Activated naive CD8-positive, alpha-beta T cell treated with anti-CD3 and anti-CD28 coated beads, Interleukin-2, amount 10 ng/mL, durations not matched to agents 7 days and 5 days (primary cell): ENCODE measurements at places on chromosomes 16 and 17.
A peak's percentile ranks its signal among the peaks of the same experiment; 100 is the strongest.

GRCh38 chr17:10772425-10773380 lies 31.2 kb downstream of the TMEM238L start:
- no peaks in the 10 kb centered on the region for H3K36me3 ChIP-seq
- peaks cover 3% of the 10 kb centered on the region for H3K27me3 ChIP-seq
- no peak overlapping the region for H3K4me3 ChIP-seq
- DNase-seq: no peak
- peaks cover 4% of the 10 kb centered on the region for H3K4me1 ChIP-seq

DNA sequence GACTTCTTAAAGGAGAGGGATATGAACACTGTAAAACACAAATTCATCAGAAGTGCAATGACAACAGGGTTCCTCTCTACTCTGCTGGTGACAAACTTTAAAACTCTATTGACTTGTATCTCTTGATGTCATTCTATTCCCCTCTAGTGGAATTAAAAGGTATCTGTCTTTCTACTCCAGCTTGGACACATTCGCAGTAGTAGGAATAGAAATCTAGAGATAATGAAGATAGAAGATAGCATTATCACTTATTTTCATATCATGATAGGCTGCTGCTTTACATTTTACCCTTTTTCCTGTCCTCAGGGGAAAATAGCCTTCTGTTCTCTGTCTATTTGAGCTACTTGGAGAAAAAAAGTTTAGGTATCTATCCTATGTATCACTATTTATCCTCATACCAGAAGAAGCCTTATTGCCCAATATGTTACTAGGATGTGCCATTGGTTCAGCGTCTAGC lies 209.6 kb upstream of the CACNG5 start:
- no peak overlapping the region for H3K4me3 ChIP-seq
- no peak overlapping the region for H3K27ac ChIP-seq
- no peaks in the 10 kb centered on the region for H3K27me3 ChIP-seq
- H3K36me3 ChIP-seq: peaks cover 15% of the 10 kb centered on the region

GRCh38 chr16:78461087-78461486 lies 361.6 kb downstream of the WWOX start:
- no peak for DNase-seq
- H3K4me3 ChIP-seq: no peak overlapping the region
- no peaks in the 10 kb centered on the region for H3K4me1 ChIP-seq
- H3K36me3 ChIP-seq: peaks cover 5% of the 10 kb centered on the region

GRCh38 chr16:68385371-68385770 lies 62.9 kb downstream of the SMPD3 start:
- H3K4me1 ChIP-seq: peaks cover 5% of the 10 kb centered on the region
- no peak for DNase-seq
- no peaks in the 10 kb centered on the region for H3K36me3 ChIP-seq
- H3K27me3 ChIP-seq: peaks cover 16% of the 10 kb centered on the region

DNA sequence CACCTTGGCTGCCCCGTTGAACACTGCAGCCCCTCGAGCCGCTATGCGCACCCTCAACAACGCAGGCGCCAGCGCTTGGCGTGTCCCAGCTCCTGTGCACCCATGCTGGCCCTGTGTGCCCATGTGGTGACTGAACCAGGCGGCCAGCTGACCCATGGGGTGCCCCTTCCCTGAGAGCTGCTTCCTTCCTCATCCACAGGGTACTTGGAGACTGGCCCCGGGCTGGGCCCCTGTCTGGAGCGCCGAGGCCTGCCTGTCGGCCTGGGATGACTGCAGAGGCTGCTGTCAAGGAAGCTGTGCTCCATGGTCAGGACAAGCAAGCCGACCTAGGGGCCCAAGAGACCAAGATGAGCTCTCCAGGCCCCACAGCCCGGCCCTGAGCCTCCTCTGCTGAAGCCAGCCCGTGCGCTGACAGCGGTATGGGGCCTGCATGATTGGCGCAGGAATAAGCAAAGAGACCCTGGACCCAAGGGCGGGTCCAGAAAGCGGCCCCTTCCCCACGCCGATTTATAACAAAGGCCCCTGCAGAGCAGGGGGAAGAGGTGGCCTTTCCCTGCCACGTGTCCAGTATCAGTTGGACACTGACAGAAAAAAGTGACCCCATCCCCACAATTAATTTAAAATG lies 21.6 kb upstream of the BAHCC1 start:
- H3K27ac ChIP-seq: no peak overlapping the region
- H3K4me3 ChIP-seq: no peak overlapping the region
- H3K27me3 ChIP-seq: no peaks in the 10 kb centered on the region
- no peaks in the 10 kb centered on the region for H3K4me1 ChIP-seq
- DNase-seq: no peak
- no peaks in the 10 kb centered on the region for H3K36me3 ChIP-seq

DNA sequence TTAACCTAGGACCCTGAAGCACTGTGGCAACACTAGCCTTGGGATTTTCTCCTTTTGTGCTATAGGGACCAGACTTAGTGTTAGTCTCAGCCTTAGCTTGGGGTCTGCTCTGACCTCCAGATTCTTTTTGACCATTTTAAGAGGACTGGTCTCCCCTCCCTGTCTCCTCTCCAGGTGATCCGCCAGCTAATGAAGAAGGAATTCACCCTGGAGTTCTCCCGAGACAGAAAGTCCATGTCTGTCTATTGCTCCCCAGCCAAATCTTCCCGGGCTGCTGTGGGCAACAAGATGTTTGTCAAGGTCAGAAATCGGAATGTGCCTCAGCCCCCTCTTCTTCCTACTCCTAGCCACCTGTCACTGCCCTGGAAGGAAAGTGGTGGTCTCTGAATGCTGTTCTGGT lies 19.5 kb downstream of the ATP2A1 start:
- no peak overlapping the region for H3K27ac ChIP-seq
- no peaks in the 10 kb centered on the region for H3K36me3 ChIP-seq

GRCh38 chr17:80036715-80037477 lies 454 bp downstream of the CCDC40 start:
- no peaks in the 10 kb centered on the region for H3K36me3 ChIP-seq
- peaks cover 13% of the 10 kb centered on the region for H3K4me1 ChIP-seq

DNA sequence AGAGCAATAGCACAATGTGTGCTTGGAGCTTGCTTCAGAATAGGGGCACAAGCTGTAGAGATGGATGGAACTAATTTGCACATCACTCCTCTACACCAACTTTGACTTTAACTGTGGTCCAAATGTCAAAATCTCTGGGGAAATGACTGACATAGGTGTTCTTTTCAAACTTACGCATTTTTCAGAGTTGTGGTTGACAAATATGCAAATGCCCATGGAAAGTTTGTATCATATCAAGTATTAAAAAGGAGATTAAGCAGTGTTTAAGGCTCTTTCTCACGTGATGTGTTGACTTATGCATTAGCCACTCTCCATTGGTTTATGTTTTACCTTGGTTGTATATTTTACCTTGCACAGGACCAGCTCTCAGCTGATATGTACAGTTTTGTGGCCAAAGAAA lies 77.1 kb downstream of the ELAC2 start:
- H3K36me3 ChIP-seq: no peaks in the 10 kb centered on the region
- peaks cover 2% of the 10 kb centered on the region for H3K27me3 ChIP-seq
- no peaks in the 10 kb centered on the region for H3K4me1 ChIP-seq
- no peak overlapping the region for H3K27ac ChIP-seq
- no peak overlapping the region for H3K4me3 ChIP-seq

DNA sequence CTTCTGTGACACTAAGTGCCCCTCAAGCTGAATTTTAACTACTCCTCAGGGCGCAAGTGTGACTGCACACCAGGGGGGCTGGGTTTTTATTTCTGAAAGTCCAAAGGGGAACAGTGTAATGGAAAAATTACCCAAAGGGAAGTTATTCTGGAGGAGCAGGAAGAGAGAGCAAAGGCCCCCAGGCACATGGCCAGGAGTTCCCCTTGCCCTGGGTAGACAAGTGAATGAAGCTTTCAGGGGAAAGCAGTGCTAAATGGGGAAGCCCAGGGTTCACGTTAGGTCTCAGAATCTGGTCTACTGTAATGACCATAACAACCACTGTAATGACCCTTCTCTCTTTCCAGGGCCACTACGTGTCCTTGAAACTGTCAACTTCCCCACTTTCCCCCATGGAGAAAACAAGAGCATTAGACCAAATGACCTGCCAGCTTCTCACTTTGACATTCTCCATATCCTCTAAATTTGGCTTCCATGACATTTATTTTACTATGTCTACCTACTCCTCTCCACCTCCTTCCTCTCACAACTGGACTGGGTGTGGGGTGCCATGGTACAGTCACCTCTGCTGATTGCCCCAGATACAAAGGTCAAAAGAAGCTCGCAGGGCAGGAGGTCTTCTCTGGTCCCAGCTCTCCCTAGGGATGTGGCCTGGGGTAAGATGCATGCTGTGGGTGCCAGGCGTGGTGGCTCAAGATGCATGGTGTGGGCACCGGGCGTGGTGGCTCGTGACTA lies 34.1 kb upstream of the MMP2 start:
- H3K36me3 ChIP-seq: no peaks in the 10 kb centered on the region
- H3K4me1 ChIP-seq: no peaks in the 10 kb centered on the region
- H3K27me3 ChIP-seq: peaks cover 6% of the 10 kb centered on the region
- no peak overlapping the region for H3K4me3 ChIP-seq
- no peak for DNase-seq

- no peak for DNase-seq
- no peaks in the 10 kb centered on the region for H3K4me1 ChIP-seq
- no peak overlapping the region for H3K4me3 ChIP-seq
Observed at GRCh38 chr17:55812323-55812722, 61.5 kb downstream of the PCTP start.

GRCh38 chr16:86216591-86216990 lies 293.7 kb upstream of the FOXF1 start:
- H3K27me3 ChIP-seq: peaks cover 8% of the 10 kb centered on the region
- no peak for DNase-seq
- peaks cover 7% of the 10 kb centered on the region for H3K36me3 ChIP-seq
- H3K4me1 ChIP-seq: peaks cover 8% of the 10 kb centered on the region
- no peak overlapping the region for H3K4me3 ChIP-seq

DNA sequence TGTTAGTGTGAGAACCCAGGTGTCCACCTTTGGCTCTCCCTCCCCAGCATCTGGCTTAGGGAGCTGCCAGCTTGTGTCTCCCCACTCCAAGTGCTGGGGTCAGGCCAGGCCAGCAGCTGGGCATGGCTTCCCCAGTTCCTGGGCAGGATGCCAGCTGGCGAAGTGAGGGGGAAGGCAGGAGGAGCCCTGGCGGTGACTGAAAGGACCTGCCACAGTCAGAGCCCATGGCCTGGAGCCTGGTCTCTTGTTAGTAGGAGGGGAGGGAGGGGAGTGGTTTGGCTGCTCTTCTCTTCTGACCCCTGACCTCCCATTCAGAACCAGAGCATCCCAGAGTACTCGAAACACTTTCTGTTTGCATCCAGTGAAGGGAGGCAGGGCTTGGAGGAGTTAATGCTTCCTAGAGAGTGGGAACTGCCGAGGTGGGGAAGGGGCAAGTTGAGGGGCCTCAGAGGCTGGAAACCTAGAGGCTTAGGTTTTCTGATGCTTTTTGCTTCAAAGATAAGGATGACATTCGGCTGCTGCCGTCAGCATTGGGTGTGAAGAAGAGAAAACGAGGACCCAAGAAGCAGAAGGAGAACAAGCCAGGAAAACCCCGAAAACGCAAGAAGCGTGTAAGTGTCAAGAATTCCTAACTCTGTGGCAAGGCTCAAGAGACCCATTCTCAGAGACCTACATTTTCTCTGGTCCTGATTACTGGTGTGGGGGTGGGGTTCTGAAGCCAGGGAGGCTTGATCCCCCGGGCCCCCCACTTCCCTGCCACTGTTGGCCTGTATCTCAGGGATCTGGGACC lies 772 bp downstream of the CHD3 start:
- no peak for DNase-seq
- peaks cover 19% of the 10 kb centered on the region for H3K36me3 ChIP-seq
- no peaks in the 10 kb centered on the region for H3K27me3 ChIP-seq
- H3K4me1 ChIP-seq: peaks cover 13% of the 10 kb centered on the region

DNA sequence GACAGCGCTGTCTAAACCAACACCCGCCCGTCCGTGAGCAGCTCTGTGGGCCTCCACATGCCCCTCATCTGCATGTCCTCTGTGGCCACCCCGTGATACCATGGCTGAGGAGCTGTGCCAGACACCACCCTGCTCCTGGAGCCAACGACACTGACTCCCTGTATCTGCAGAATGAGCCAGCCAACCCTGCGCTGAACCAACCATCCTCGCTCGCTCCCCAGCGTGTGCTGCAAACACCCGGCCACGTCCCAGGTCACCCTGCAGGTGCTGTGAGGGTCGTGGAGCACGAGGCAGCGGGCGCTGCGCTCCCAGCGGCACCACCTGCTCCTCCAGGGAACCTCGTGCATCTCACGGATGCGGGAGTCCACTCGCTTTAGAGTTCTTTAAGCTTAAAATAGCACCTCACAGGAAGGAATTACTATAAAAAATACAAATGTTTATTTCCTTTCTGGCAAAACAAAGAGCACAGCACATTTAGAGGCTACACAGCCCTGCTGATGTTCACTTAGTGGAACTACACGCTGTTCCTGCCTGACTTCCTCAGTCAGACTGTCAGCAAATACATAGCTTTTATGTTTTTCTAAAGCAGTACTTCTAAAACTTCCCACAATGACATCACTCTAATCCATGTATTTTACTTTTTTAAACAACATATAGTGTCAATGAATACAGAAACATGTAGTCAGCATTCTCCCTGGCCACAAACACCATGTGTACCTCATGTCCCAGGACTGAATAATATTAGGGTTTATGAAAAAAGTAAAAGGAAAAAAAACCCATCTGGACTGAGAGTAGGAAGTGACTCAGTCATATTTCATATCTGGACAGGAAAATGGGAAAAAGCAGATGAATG lies 43.5 kb downstream of the MAP1LC3B start:
- H3K36me3 ChIP-seq: no peaks in the 10 kb centered on the region
- no peak overlapping the region for H3K4me3 ChIP-seq
- H3K27ac ChIP-seq: no peak overlapping the region
- DNase-seq: no peak
- peaks cover 16% of the 10 kb centered on the region for H3K27me3 ChIP-seq

GRCh38 chr16:48541108-48541786 lies 68.7 kb downstream of the N4BP1 start:
- H3K36me3 ChIP-seq: peaks cover 10% of the 10 kb centered on the region

DNA sequence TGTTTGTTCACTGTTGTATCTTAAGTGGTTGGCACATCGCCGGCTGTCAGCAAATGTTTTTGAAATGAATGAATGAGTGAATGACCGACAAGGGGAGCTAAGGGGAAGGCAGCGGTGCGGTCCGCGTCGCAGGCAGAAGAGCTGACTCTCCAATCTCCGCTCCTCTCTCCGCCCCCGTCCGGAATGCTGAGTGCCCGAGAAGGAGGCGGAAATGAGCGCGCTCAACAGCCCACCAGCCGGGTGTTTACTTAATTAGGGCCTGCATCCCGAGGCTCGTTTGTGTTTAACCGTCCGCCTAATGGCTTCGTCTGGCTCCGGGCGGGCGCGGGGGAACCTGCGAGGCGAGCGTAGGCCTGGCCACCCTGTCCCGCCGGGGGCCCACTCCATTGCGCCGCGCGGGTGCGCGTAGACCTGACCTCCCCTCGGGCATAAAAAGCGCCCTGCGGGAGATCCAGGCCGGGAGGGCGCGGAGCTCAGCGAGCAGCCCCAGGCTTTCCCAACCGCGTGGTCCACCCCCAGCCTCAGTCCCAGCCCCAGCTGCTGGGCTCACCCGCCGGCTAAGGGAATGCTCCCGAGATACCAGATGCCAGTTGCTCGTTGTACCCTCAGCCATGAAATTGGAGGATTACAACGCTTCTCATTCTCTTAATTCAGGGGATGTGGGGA lies 2.5 kb upstream of the CDH3 start:
- peaks cover 9% of the 10 kb centered on the region for H3K4me1 ChIP-seq
- H3K27ac ChIP-seq: no peak overlapping the region
- peak; percentile 37 for DNase-seq
- H3K27me3 ChIP-seq: peaks cover 52% of the 10 kb centered on the region
